ENCODE measurements at places on chromosomes 6 and 20. TPM values are rescaled to one million over a fixed set of nuclear protein-coding genes. Genes with fewer than 3 reads are reported as not detected.
A peak's percentile ranks its signal among the peaks of the same experiment; 100 is the strongest.

DNA sequence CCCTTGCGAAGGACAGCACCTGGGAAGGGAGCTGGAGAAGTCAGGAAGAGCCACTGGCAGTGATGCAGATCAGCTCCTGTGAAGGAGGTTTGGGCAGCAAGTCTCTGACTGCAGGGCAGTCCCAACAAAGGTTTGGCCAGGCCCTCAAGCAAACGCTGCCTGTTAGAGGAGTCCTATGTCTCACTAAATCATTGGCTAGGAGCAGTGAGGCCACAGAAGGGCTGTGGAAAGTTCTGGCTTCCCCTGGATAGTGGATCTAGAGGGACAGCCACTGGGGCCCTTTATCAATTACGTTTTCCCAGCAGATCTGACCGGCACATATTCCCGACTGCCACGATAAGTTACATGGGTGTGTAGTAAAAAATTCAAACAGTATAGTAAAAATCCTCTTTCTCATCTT lies 2.5 kb downstream of the TTPAL start:
- DNase-seq = no peak

GRCh38 chr6:149356081-149356750 lies 38.7 kb downstream of the TAB2 start:
- no peak for DNase-seq

Gene OR2B6
- total RNA-seq = not detected

DNA sequence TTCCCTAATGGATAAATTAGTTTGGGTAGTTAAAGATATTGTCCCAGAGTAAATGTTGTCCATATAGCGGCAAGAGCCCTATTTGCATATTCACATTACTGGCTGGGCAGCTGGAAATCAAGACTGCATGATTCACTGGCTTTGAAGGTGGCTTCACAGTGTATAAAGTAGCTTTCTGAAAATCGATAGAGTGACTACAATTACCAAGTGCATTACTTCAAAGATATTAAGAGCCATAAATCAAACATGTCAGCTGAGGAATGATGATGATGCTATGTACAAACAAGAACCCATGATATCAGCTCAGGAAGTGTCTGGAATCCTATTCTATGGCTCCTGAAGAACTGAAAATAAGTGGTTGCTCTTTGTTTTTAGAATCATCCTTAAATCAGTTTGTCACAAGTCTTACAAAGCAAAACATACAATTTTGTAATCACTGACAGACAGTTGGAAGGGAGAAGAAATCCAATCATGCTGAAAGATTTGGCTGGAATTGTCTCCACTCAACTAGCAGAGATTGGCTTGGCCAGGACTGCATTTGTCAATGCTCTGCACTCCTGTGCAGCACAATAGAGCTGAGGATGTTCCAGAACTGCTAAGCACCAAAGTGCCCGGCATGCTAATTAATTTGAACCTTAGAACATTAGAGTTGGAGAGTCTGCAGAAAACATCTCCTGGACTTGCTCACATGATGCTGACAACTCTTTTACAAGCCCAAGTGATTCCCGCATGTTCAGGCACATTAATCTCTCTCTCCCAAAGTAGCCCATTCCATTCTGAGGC lies 77.9 kb upstream of the B3GAT2 start:
- no peak for DNase-seq

Gene PRR18
- total RNA-seq = 0.09 TPM

DNA sequence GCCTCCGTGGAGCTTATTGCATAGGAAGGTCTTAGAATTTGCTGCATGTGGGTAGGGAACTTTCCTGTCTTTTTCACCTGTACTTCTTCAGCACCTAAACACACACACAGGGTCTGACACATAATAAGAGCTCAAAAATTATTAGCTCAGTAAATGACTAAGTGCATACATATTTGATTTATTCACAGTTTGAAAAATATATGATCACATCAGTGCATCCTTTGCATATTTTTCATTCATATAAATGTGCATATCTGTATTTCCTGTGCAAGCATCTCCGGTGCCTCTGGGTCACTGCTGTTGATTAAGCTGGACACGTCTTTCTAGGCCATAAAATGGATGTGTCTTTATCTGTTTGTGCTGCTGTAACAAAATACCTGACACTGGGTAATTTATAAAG lies 234.7 kb downstream of the UST start:
- DNase-seq = no peak

DNA sequence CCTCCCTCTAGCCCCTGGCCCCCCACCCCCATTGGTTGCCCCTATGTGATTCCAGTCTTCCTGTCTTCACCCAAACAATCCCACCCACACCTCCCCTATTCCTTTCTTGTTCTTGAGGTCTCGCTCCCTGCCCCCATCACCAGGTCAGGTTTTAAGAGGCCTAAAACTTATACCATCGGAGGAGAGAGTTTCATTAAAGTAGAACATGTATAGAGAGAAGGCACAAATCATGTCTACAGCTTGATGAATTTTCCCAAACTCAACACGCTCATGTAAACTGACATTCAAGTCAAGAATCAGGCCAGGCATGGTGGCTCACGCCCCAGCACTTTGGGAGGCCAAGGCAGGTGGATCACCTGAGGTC lies 44.5 kb downstream of the TGM2 start:
- DNase-seq = no peak

GRCh38 chr6:116374586-116374985 lies 3.8 kb downstream of the DSE start:
- DNase-seq = no peak

DNA sequence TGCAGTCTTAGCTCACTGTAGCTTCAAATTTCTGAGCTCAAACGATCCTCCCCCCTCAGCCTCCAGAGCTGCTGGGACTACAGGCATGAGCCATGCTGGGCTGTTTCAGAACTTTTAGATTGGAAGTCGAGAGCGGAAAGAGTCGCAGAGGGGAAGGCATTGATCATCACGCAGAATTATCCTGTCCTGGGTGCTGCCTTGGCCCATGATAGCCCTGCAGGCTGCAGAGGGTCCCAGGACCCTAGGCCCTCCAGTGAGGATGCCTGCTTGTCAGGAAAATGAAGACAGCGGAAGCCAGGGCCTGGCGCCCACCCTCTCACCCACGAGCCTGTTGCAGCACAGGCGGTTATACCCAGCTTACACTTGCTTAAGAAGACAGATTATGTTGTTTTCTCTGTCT lies 9.1 kb downstream of the TMEM181 start:
- DNase-seq = no peak

DNA sequence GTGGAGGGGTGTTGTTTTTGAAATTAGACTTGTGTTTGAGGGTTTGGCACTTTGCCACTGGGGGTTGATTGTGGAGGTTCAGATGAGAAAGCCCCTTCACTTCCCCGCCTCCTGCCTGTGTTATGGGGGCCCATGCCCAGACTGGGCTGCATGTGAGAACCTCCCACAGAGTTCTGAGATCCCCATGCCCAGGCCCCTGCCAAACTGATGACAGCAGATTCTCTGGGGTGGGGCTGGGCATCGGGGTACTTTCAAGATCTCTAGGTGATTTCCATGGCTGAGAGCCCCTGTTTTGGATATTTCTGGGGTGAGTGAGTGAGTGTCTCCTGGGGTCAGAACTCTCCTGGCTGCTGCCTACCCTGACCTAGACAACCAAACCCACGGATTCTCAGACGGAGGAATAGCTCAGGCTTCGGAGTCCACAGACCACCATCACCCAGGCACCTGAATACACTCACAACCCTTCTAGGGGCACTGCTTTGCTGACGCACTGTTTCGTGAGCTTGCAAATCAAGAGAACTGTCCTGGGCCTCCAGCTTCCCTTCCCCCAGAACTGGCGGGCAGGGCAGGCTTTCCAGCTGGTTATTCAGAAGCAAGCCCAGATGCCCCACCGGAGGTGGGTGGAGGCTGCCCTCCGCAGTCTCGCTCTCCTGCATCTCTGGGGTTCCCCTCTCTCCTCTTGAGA lies 6.3 kb downstream of the BCAS1 start:
- no peak for DNase-seq

Gene ZNF76
- total RNA-seq = 41.0 TPM

GRCh38 chr6:89589297-89590025 lies 49.1 kb downstream of the LYRM2 start:
- peak; percentile 96 for DNase-seq

DNA sequence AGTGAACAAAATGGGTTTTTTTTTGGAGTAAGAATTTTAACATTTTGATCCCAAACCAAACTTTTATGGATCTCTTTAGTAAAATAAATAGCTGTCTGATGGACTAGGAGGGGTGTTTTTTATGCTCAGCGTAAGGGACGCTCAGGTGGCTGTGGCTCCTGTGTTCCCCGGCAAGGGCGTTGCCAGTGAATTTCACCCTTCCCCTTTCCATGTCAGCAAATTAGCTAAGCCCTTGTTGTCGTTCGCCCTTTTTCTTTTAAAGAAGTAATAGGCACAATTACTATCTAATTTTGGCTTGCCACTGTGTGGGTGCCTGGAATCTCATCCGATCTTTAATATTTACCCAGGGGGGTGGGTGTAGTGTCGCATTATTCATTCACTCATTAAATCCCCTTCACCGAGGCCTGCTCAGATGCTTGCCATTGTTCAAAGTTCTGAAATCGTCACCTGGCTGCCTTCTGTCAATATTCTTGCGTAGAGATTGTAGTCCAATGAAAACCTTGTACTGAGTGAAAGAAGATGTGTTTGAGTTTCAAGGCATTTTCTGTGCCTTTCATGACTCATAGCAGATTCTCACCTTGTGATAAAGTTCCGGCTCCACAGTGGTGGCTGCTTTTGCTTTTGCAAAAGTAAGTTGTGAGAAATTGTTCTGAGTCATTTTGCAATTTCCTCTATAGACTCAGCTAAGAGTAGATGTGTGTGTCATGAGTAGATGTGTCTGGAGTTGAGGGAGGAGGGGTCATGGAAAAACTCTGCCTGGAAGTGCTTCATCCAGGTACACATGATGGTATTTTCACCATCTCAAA lies 40.0 kb upstream of the CLDN20 start:
- DNase-seq = no peak

DNA sequence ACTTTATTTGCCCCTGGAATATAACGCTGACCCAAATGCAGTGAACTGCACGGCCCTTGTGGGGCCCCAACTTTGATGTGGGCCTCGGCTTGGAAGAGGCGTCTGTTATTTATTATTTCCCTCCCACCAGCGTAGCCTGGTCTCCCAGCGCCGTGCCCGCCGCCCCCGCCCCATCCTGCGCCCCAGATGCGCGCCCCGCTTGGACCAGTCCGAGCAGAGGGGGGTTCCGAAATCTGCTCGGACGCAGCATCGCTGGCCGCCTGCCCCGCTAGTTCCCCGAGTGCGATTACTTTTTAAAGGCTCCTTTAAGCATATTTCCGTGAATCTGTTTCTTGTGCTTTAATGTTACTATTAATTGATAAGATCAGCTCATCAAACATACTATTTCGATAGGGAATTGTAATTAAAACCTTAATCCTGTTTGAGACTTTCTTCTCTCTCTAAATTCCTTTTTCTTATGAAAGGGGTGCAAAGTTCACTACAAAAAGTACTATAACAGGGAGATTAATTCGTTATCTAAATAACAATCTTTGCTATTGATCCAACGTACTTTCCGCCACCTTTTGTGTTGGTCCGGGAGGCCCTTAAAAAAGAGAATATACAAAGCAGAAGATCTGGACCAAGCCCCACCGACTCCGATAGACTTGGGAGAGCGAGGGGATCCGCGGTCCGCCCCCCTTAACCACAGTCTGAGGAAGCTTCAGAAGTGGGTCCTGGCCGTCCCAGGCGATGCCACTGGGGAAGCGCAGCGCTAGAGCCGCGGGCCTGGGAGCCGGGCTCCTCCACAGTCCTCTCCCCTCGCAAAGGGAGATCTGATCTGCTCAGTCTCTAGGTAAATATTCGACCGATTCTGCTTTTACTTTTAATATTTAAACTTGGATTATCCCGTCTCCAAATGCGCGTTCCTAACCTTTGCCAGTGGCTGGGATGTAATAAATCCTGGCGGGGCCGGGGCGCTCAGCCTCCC lies 10.2 kb downstream of the POU3F2 start:
- DNase-seq = peak; percentile 65

- peak; percentile 80 for DNase-seq
Observed at GRCh38 chr6:35139924-35140638, 1.1 kb downstream of the TCP11 start.

DNA sequence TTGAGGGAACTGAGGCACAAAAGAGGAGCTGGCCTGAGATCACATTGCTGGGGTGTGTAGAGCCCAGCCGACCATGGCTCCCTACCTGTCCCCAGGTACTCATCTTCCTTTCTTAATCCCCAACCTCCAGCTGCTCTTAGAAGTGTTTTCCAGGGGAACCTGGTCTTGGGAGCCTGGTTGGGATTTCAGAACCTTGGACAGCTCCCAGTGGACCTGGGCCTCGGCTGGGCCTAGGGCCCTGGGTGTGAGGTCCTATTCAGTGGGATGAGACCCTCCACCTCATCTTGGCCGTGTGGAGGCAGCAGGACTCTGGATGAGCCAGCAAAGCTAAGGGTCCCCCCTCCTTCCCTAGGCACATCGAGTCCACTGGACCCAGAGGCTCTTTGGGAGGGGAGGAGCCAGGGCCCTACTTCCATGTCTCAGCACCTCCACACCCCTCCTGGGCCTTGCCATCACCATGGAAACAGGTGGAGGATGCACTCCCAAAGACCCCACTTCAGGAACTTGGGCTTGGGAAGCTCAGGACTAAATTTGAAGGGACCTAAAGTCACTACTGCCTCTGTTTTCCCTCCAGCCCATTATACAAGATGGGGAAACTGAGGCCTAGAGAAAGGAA lies 38.5 kb downstream of the DLGAP4 start:
- peak; percentile 96 for DNase-seq

Gene FOXA2
- total RNA-seq = 123 TPM

DNA sequence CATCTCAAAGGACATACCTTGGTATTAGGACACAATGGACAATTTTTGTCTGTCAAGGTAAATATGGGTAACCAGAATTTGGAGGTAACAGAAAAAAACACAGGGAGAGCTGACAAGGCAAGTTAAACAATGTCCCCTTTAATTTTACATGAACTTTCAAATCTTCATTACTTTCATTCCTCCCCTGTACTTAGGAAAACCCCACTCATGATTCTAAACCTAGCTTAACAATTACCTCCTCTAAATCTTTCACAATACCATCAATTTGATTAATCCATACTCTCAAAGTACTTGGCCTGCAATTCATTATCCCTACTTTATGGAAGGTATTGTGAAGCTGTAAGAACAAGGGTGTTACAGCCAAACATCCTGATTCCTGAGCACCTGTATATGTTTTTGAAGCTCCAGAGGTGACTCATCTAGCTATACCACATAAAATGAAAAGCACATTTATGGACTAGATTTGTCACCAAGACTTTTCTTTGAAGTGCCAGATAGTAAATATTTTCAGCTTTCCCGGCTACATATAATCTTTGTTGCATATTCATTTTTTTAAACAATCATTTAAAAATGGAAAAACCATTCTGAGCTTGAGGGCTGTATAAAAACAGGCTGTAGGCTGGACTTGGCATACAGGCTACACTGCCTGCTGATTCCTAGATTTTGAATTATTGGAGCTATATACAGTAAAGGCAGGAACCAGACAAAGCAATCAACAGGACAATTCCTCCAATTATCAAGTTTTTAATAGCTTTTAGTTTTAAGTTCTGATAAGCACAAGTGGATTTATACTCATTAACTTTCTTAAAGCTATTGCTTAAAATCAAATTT lies 22.9 kb downstream of the DEK start:
- DNase-seq = no peak

Gene TUBB2B
- 324 TPM for total RNA-seq

Gene APCDD1L
- 6.4 TPM for total RNA-seq

Gene GABRR1
- total RNA-seq = not detected

- no peak for DNase-seq
Observed at GRCh38 chr6:110953633-110954303, 4.7 kb upstream of the GTF3C6 start.

All from endodermal cell (in vitro differentiated cells).